ENCODE measurements at places on chromosomes 2 and 18. TPM values are rescaled to one million over a fixed set of nuclear protein-coding genes. Genes with fewer than 3 reads are reported as not detected.

Gene ARHGEF4
- 6.5 TPM for polyA plus RNA-seq

- no peak for DNase-seq
Measured at GRCh38 chr2:128568106-128568505, 249.4 kb upstream of the HS6ST1 start.

DNA sequence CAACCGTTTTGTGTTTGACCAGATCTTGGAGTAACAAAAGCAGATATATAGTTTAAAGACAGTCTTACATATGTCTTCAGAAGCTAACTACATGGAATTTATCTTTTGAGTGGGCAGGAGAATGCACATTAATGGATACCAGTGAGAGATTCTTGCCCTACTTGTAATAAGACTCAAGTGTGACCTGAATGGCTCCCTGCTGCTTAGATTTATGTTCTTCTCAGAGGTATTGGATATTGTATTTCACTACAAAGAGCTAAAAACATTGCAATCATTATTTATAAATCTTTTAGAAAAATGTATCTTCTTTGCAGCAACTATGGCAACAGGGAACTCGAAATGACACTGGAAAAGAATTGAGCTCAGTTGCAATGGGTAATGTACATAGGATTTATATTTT lies 227.7 kb downstream of the LRRTM4 start:
- DNase-seq, result no peak

GRCh38 chr2:39377226-39377939 lies 59.7 kb downstream of the MAP4K3 start:
- no peak for DNase-seq

DNA sequence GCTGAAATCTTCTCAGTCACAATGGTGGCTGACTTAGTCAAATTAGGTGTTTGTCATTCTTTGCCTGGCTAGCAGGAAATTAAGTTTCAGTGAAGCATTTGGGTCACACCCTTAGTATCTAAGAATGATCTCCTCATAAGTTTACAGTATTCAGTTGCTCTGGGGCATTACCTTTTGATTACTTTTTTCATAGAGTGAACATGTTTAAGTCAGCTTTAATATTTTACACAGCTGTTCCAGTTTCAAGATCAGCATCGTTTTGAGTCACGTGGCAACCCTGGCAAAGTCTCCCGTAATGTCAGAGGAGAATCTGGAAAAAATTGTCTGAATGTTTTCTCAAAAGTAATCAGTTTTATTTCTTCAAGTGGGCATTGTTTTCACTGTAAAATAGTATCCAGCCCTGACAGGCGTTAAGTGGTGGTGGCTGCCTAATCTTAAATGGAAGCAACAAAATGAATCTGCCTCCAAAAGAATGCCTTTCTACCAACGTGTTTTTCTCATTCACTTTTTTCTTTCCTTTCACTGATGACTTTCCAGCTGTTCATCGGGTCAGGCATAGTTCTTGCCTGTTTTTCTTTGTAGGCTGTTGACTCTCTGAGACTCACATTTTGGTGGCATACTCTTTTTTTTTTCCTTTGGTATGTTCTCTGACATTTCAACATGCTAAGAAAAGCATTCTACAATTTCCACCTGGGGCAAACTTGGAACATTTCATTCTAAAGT lies 319.6 kb upstream of the TCF4 start:
- DNase-seq, result no peak

Data from renal pelvis (tissue), 12 donors.